ENCODE measurements at places on chromosomes 11 and 22.

DNA sequence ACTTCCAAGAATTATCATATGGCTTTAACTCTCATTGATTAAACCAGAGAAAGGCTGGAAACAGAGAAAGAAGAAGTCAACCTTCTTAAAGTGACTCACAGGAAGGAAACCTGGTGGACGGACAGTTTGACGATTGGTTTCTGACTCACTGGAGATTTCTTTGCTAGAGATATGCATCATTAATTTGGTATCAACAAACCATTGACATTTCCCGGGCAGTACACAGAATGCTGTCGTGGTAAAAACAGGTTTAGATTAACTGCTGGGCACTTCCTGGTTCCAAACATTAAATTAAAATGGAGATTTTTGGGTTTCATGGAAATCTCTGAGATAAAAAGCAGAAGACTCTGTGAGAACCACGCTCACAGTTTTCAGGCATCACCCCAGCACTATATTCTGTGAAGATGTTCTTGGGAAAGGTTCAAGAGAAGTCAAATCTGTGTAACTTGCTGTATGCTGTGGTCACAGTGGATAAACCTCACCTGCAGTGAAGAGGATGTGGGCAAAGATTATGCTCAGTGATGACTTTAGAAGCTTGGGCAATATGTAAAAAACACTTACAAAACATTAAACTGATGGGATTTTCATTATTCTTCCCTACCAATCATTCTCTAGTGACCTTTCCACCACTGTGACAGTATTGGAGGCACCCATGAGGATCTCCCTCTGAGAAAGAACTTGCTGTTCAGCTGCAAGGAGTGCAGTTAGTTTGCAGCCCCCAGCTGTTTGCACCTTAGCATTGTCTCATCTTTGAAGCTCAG, 61.1 kb upstream of the CD44 start:
- DNase-seq, result no peak

- no peak for DNase-seq
Measured at GRCh38 chr22:49295851-49296560, 531.7 kb downstream of the BRD1 start.

DNA sequence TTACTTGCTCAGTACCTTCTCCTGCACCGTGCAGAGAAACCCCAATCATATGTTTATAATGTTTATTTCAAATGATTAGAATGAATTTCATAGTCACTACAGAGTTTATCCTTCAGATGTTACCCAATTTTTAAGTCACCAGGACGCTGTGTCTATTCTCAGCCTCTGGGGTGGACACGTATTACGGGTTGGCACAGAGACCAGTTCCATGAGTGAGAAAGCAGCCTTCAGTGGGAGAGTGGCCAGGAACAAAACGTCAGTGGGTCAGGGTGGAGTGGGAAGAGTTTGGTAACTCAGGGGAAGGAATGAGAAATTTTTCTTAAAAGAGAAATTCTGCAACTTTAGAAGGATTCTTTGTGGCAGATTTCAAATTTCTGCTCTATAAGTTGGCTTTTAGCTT, 77.1 kb upstream of the MTMR2 start:
- DNase-seq, result no peak

DNA sequence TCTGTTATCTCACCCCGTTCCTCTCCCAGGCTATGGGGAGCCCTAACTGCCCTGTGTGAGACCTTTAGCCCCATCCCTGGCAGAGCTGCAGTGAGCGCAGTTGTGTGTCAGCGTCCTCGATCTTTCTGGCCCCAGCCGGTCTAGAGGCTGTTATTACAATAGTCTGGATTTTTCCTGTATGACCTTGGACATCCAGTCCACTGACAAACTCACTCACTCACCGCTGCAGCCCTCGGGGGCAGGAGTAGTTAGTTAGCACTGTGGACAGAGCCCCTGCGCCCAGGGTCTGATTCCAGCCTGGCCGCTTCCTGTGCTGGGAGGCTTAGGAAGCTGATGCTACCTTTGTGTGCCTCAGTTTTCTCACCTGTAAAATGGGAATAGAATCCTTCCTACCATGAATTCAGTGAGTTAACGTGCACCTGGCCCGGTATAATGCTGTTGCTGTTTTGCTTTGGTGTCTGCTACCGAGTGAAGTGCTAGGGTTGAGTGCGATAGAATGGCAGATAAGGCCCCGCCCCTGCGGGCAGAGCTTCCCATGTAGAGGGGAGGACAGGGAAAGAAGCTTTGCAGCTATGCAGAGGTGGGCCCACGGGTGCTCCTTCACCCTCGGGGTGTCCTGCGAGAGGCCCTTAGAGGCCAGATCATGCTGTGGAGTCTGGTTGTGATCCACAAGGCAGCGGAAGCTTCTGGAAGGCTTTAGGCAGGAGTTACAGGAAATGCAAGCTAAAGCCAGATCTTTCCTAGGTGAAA, 3.0 kb downstream of the LRP5 start:
- DNase-seq, result no peak

- no peak for DNase-seq
Measured at GRCh38 chr11:32671051-32671450, 87.4 kb downstream of the EIF3M start.

- no peak for DNase-seq
Measured at GRCh38 chr22:30922151-30922611, 46.4 kb downstream of the MORC2 start.

DNA sequence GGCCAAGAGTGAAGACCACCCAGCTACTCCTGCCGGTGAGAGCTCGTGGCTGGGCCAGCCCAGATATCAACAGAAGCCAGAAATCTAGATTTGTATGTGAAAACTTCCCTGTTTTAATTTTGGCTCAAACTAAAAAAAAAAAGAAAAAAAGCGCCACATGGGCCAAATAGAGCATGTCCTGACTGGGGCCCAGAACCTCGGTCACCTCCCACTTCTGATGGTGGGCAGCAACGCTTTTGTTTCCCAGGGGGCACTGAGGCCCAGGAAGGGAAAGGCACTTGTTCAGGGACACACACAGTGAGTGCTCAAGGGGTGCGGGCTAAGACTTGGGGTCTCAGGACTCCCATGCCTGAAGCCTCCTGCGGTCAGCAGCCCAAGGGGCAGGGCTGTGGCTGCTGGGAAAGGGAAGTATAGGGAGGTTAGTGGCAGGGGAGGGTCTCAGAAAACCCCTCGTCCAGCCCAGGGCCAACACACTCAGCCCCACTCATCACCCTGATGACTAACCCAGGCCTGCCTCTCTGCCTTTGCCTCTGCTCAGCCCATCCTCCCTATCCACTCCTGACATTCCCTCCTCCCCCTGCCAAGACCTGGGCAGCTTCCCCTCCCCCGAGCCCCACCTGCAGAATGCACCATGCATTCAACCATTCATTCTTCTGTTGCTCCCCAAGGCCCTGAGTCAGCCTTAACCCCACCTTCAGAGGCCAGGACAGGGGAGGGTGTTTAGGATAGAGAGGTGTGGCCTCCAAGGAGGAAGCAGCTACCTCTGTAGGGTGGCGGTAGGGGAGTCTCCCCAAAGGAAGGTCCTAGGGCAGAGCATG, 30.0 kb upstream of the TCF20 start:
- DNase-seq, result no peak

- no peak for DNase-seq
Measured at GRCh38 chr11:69501891-69502860, 20.7 kb downstream of the LINC01488 start.

All from right renal cortex interstitium (tissue), 3 donors.